ENCODE measurements at places on chromosomes 6 and 20.

DNA sequence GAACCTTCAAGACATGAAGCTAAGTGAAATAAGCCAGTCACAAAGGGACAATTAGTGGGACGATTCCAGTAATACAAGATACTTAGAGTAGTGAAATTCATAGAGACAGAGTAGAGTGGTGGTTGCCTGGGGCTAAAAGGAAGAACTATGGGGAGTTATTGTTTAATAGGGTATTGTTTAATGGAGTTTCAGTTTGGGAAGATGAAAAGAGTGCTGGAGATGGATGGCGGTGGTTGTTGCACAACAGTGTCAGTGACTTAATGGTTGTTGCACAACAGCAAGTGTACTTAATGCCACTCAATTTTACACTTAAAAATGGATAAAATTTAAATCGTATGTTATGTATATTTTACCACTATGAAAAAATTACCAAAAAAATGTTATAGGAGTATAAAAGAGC lies 209.7 kb upstream of the TENT5A start:
- DNase-seq = peak; percentile 5

- no peak for DNase-seq
Measured at GRCh38 chr20:63117151-63117550, 98.8 kb downstream of the YTHDF1 start.

GRCh38 chr20:19588732-19589131 lies 169.3 kb upstream of the RIN2 start:
- no peak for DNase-seq

GRCh38 chr6:75418233-75418632 lies 75.4 kb downstream of the FILIP1 start:
- no peak for DNase-seq

DNA sequence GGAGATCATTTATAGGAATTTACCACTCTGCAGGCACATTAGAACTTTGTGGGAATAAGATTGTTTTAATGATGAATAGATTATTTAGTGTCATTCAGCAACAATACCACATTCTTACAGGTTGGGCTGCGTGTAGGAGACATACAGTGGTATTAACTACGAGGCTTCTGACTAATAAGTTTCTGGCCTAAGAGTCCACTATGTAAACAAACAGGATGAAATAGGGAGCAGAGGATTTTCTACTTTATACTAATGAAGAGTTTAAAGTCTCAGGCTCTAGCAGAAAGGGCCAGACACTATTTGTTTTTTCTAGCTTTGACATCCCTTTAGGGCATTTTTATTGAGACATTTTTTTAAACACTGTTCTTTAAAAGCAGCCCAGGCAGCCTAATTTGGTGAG lies 75.6 kb downstream of the SLC24A3 start:
- DNase-seq = no peak

- DNase-seq = no peak
Measured at GRCh38 chr6:46288835-46289234, 118.1 kb upstream of the ENPP5 start.

DNA sequence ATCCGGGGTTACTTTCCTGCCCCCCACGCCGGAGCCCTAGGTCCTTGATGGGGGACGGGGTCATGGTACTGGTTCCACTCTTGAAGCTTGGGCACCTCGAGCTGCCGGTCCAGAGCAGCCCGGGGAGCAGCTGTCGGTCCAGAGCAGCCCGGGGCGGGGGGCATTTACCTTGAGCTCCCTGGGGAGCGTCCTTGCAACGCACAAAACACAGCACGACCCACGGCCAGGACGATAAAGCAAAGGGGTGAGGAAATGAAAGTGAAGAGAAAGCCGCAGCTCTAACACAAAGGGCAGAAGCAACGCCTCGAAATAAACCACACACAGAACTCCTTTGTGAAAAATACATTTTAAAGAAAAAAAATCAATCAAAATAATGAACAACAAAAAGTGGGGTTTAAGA lies 39.1 kb downstream of the KCNQ2 start:
- no peak for DNase-seq

DNA sequence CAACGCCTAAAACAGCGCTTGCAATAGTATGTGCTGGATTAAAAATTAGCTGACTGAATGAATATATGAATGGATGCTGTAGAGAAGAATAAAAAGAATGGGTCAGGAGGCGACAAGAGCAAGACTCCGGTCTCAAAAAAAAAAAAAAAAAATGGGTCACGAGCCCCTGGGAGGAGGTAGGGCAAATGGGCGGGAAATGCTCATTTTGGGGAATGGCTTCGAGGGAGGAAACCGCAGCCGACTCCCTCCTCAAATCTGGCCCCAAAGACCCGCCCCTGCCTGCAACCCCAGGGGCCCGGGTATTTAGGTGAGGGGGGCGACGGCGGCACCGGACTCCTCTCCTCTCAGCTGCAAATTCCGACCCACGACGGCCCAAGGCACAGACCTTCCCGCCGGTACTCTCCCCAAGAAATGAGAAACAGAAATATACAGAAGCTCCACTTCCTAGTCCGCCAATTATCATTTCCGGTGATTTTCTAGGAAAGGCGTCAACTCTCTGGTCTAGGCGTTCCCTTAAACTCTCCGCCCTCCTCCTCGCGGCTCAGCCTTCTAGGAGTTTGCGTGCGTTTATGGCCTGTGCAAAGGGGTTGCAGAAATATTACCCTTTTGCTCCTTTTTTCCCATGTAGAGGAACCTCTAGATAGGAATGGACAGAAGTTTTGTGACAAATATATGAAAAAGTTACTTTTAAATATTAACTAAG lies at the start of gene ZNF311:
Gene ZNF311 (minus strand): TSS at position 133 of the 703 bp plus-strand sequence. CDS start 1,361 bp downstream, outside the sequence.
- DNase-seq = peak; percentile 48

DNA sequence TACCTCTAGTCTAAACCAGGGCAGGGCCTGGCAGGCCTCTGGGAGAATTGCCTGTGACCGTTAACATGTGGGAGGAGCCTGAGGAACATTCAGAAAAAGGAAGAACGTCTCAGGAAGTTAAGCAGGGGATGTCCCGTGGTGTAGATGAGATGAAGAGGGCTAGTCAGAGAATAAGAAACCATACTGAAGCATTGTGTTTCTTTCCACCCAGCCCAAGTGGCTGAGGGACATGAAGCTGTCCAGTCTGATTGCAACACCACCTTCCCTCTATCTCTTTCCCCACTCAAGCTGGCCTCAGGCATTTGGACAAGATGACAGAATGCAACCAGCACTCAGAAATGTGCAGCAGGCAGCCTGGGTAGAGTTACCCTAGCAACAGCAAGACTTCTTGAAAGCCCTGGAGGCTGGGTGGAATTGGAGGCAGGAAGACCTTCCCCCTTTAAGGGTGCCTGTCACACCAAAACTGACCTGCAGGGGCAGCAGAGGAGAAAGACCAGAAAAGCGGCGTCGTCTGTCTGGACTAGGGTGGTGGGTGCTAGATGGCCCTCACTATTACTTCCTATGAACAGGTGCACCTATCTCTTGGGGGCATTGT lies 186.1 kb downstream of the UNC5CL start:
- DNase-seq = no peak

DNA sequence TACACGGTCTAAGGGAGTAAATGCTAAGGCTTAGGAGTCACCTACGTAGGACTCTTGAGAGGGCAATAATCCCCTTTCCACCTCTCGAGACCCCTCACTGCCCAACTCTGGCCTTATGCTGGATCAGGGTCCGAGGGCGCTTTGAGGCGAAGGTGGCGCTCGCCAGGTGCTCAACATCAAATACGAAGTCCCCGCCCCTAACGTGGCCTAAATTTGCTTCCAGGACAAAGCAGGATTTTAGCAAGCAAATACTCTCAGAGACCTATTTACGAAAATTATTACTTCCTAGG lies 406 bp upstream of the TRIM26 start:
- no peak for DNase-seq

- DNase-seq = no peak
Measured at GRCh38 chr20:23697947-23698346, 9.1 kb upstream of the CST4 start.

DNA sequence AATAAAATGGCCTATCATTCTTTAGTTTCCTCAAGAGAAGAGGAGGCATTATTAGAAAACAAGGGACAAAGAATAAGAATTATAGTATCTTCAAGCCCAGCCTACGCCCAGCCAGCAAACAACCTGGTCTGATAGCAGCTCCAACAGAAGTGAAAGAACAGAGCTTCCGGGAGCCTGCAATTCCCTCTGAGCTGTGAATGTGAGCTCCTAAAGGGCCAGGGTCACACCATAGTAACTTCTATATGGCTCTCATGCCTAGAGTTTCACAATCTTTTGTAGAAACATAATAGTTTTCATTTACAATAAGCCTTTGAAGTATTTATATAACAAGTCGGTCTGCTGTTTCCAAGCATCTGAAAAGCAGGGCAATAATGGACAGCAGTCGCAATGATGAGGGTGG lies 116.5 kb downstream of the SMLR1 start:
- DNase-seq = no peak

DNA sequence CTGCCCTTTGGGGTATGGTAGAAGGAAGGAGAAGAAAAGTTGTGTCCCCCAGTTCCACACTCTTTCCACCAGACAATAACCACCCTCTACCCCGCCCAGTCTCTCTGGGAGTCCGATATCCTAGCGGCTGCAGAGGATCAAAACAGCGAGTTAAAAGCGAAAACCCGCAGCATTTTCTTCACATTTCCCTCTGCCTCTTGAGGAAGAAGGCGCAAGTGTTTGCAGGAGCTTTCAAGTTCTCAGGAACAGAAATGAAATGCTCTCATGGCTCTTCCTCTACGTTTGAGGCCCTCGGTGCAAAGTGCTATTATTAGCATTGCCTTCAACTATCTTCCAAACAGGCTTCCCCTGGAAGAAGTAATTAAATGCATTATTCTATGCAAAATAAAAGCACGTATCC lies 52.2 kb upstream of the CCDC167 start:
- DNase-seq = no peak

GRCh38 chr20:33181482-33182093 lies 13.6 kb downstream of the BPIFA2 start:
- no peak for DNase-seq

DNA sequence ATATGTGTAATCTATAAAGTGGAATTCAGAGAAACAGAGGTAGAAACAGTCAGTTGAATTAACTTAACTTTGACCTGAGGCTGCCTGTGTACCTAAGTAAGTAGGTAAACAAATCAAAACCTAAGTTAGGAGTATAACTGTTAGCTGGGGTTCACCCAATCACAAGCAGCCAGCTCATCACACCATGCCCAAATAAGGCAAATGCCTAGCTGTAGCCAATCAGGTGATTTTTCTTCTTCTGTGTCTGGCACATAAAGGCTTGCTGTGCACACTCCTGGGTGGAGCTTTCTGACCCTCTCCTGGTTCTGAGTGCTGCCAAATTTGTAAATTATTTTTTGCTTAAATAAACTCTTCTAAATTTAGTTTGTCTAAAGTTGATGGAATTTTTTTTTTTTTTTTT lies 54.7 kb upstream of the TRIM39 start:
- DNase-seq = no peak

DNA sequence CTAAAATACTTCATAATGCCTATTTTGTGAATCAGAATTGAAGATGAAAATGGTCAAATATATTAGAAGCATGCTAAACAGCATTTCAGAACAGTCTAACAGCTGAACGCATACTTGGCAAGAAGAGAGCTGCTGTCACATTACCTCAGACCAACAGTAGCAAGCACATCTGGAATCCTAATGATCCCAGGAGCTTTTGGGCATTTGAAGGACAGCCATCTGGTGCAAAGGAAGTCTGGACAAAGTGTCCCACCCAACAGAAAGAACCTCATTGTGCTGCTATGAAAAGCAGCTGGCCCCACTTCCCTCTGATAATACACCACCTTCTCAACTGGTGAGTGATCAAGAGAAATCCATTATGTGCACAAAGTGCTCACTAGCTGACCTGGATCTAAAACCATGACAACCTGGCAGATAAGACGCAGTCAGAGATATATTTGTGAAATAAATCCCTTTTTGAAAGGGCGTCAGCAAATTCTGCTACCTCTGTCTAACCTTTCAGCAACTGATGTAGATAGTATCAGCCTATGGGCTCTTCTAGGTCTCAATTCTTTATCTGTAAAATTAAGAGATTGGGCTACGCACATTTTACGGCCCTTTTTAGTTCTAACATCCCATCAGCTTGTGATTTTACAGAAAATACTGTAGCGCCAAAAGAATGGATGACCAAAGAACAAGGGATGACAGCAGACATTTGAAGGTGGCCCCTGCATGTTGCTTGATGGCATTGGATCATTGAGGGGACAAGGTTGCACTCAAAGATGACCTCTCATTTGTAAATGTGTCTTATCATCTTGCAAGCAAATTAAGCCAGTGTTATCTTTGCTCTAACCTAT lies 78.7 kb downstream of the SGK1 start:
- no peak for DNase-seq

GRCh38 chr6:82894653-82895259 lies 170.9 kb downstream of the UBE3D start:
- no peak for DNase-seq

GRCh38 chr20:11469795-11470435 lies 447.8 kb upstream of the BTBD3 start:
- DNase-seq = no peak

DNA sequence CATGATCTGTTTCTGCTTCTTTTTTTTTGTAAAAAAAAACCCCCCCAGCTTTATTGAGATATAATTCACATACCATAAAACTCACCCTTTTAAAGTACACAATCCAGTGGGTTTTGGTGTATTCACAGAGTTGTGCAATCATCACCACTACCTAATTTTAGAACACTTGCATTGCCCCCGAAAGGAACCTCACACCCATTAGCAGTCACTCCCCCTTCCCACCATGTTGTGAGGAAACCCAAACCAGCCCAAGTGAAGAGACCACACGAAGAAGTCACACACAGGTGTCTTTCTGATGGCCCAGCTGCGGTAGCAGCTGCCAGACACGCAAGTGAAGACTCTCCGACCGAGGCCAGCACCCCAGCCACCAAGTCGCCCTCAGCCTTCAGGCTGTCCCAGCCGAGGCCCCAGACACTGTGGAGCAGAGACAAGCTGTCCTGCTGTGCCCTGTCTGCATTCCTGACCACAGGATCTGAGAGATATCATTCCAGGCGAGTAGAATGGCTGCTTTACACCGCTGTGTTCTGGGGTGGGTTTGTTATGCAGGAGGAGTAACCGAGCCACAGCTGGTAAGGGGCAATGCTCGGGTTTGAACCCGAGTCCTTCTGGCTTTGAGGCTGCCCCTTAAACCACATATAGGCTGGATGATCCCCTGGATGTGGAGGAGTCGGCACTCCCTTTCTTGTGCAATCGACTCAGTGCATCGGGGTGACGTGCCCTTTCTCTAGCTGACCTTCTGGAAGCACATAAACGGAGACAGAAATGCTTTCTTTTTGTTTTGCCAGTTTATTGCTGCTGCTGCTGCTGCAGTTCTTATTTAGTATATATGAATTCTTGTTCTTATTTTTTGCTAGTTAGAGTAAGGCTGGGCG lies 59.1 kb upstream of the PTPN1 start:
- DNase-seq = peak; percentile 89

GRCh38 chr6:41346441-41346840 lies 11.0 kb downstream of the NCR2 start:
- no peak for DNase-seq

All from adrenal gland (tissue), 19 donors.